Lower lobe of right lung (tissue), 2 donors: ENCODE measurements at places on chromosomes 5 and 9.

DNA sequence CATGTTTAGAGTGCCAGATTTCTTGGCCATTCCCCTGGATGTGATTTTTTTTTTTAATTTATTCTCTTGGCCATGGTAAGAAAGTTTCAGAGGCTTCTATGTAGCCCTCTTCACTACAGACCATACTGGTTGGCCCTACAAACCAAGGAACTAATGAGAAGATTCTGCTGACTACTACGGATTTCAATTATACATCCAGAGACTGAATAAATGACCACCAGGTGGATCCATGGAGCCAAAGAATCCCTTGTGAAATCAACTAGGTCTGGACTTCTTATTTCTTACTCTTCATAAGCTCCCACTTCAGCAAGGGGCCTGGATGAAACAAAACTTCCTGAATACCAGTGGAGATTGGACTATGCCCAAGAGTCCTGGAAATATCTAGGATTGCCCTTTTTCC, 27.6 kb downstream of the ZNF622 start:
- DNase-seq: no peak

DNA sequence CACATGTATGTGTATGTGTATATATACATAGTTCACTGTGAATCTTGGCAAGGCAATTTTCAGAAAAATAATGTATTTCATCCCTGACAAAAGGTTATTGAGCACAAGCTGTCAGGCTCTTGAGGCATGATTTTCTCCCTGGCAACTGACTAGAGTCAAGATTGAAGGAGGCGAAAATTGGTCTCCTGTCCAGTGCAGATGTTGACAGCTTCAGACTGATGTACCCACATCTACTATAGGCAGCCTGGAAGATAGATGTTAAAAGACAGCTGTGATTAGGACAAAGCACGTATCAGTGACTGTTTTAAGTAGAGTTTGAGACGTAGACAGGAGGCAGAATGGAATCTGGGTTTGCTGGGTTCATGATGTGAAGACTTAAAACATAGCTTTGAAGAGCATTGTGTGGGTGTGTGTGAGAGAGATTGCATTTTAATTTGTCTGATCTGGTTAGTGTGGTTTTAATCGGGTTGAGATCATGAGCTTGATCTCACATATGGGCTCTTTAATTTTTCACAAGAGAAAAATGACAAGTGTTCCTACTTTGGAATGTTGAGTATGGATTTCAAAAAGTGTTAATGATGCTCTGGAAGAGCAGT, 39.1 kb downstream of the CTNNA1 start:
- DNase-seq: no peak

DNA sequence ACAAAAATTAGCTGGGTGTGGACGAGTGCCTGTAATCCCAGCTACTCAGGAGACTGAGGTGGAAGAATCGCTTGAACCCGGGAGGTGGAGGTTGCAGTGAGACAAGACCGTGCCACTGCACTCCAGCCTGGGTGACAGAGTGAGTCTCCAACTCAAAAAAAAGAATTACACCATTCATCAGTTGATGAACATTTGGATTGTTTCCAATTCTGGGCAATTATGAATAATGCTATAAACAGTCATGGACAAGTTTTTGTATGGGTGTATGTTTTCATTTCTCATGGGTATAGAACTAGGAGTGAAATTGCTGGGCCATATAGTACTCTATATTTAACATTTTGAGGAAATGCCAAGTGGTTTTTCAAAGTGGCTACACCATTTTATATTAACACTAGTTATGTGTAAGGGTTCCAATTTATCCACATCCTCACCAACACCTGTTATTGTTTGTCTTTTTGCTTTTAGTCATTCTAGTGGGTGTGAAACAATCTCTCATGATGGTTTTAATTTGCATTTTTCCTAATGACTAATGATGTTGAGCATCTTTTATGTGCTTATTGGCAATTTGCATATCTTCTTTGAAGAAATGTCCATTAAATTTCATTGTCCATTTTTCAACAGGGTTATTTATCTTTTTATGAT, 9.0 kb upstream of the CCDC125 start:
- DNase-seq: no peak

GRCh38 chr9:85147046-85147640, 477.6 kb downstream of the NTRK2 start:
- DNase-seq: no peak

- DNase-seq: no peak
Observed at GRCh38 chr9:21803649-21804048, 1.2 kb downstream of the MTAP start.

DNA sequence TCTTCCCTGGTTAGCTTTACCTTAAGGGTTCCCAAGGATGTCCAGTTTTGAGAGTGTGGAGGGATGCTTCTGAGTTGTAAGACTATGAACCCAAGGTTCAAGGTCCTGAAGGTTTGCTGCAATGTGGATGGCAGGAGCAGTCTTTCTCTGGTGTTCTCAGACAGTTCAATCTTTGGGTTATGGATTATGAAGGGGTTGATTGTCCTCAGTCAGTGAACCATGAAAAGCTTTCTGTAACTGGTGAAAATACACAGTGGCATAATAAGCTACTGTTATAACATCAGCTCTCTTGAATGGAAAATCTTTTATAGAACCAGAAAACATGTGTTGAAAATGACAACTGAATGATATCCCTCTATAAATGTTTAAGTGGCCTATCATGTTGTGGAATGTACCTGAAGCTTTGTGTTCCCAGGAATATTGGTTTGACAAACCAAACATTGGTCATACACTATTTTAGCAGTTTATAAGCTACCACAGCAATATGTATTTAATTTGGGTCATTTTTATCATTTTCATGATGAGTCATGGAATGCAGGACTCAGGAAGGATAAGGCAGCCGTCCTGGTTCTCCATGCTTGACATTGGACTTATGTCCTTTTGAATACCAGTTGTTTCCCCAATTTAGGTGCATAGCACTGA, 1041.8 kb upstream of the ARRDC3 start:
- DNase-seq: no peak
